ENCODE measurements at places on chromosomes 2 and 18. TPM values are rescaled to one million over a fixed set of nuclear protein-coding genes. Genes with fewer than 3 reads are reported as not detected.

Gene TLX2
- not detected for total RNA-seq

Gene SLC4A3
- 3.0 TPM for total RNA-seq

Gene ACTR1B
- 40.3 TPM for total RNA-seq

Gene TTC31
- 10.5 TPM for total RNA-seq

Gene CPO
- not detected for total RNA-seq

Gene PROC
- total RNA-seq, result 0.20 TPM

Gene IL36B
- 1.4 TPM for total RNA-seq

Gene MAP3K19
- total RNA-seq, result not detected
